ENCODE measurements at places on chromosomes 1 and 21.

DNA sequence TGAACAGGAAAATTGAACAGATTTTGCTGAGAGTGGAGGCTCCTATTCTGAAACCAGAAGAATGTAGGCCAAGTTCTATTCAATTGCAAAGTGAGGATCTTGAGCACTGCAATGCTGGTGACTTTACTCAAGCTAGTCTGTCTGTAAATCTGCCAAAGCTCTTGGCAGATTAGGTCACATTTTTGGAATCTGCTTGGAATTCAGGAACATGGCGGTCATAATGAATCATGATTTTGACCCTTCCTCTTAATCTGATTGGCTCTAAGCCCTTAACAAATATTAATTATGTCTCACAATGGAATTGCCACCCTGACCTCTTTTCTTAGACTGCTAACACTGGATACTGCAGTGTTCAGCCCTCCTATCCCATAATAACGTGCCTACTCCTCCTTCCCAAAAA, 7.2 kb upstream of the GNG12 start:
- no peak for DNase-seq

GRCh38 chr1:176785791-176786190, 322.8 kb downstream of the PAPPA2 start:
- no peak for DNase-seq

DNA sequence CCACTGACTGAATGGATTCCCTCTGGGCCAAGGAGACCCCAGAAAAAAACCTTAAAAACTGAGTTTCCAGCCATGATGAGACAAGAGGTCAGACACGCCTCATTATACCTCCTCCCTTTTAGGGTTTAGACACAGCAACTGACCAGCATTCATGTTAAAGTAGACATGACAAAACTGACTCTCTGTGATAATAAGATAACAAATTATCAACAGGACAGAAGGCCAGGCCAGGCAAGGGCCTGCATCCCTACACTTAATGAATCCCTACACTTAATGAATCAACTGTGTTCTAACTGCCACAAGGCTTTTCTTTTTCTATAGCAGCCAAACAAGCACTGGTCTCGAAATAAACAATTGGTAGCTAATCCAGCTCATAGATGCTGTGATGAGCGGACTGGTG, 33.3 kb upstream of the FAM89A start:
- no peak for DNase-seq

- DNase-seq, result no peak
These were observed 424 bp upstream of the PCNX2 start for GRCh38 chr1:233295975-233296322.

DNA sequence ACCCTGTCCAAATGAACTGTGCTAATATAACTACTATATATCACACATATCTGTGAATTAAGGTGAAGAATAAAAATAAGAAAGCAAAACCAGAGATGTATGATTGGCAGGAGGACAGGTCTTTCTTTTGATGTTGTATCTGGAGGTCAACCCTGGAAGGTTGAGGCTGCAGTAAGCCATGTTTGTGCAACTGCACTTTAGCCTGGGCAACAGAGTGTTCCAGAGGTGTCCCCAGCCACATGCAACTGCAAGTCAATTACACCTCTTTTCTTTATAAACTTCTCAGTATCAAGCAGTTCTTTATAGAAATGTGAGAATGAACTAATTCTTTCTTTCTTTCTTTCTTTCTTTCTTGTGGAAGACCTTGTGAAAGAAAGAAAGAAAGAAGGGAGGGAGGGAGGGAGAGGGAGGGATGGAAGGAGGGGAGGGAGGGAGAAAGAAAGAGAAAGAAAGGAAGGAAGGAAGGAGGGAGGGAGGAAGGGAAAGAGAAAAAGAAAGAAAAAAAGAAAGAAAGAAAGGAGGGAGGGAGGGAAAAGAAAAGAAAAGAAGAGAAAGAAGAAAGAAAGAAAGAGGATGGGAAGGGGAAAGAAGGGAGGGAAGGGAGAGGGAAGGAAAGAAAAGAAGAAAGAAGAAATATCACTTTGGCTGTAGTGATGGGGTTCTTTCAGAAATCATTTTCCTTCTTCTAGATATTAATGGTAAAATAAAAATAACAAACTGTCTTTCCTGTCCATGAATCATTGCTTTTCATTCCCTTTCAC, 54.0 kb upstream of the S1PR1 start:
- DNase-seq, result no peak

GRCh38 chr1:202029171-202029665, 18.8 kb downstream of the ELF3 start:
- no peak for DNase-seq

GRCh38 chr1:163747855-163748254, 426.1 kb downstream of the NUF2 start:
- DNase-seq, result no peak

DNA sequence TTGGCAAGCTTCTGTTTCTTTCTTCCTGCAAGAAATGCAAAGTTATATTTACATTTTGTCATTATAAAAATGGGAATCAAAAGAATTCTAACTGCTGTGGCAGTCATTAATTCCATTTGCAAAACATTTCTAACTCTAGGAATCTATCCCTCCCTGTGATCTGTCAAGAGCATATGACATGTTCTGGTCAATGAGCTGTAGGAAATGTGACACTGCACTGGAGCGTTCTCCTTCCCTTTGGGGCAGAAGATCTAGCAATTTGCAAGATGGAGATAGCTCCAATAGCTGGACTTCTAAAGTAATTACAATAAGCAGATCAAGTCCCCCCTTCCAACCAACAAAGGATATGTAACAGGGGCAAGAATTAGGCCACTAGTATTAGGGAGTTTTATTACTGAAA, 6.3 kb downstream of the TOMM20 start:
- no peak for DNase-seq

GRCh38 chr1:232291681-232292080, 338.3 kb downstream of the SIPA1L2 start:
- no peak for DNase-seq

All from GM13977 (cell line).